ENCODE measurements at places on chromosomes 4 and X.
A peak's percentile ranks its signal among the peaks of the same experiment; 100 is the strongest.

DNA sequence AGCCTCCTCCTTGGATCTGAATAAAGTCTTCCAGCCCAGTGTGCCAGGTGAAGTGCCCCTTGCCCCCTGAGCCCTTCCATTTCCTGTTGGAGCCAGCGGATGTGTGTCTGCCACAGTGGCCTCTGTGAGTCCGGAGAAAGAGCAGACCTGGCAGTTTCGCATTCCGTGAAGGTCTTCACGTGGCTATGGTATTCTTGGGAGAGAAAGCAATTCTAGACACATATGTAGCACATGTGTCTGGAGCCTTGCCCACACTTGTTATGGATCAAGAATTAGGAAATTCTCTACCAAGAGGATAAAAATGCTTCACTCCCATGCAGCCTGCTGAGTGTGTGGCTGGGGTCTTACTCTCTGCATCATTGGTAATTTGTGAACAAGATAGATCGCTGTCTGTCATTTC lies 130.9 kb downstream of the REPS2 start:
- no peak for DNase-seq

DNA sequence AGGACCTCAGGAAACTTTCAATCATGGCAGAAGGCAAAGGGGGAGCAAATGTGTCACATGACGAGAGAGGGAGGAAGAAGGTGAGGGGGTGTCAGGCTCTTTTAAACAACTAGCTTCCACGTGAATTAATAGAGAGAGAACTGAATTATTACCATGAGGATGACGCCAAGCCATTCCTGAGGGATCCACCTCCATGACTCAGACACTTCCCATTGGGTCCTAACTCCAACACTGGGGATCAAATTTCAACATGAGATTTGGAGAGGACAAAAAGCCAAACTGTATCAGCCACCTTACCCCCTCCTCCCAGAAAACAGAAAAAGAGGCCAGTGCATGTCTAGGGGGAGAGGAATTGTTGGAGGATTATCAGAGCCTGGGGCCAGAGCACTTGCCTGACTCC lies 40.4 kb upstream of the LAS1L start:
- DNase-seq: no peak

DNA sequence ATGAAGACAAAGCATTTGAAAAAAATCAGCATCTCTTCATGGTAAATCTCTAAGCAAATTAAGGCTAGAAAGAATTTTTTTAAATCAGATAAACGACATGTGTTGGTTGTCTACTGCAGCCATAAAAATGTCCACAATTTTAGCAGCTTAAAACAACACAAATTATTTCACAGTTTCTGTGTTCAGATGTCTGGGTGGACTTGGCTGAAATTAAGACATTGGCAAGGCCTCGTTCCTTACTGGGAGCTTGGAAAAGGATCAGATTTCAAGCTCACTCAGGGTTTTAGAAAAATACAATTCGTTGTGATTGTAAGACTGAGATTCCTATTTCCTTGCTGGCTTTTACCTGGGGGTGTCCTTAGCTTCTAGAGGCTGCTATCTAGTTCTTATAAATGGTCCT lies 1470.6 kb downstream of the PCDH19 start:
- DNase-seq: no peak

- DNase-seq: no peak
These were observed 99.3 kb upstream of the GRPR start for GRCh38 chrX:16023790-16024734.

DNA sequence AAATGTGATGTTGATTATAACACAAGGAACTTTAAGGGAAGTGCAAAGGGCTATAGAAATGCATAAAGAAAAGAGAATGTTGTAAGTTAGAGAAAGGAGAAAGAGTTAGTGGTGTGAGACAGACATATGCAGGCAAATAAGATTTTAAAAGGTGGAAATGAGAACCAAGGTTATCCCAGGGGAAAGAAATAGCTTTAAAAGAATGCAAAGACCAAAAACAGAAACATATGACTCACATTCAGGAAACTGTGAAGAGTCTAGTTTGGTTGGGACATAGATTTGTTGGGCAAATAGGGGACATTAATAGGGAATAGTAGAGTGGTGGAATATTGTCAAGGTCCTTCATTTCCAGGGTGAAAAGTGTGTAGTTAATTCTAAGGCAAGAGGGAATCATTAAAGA lies 52.4 kb downstream of the MAPK10 start:
- DNase-seq: no peak

DNA sequence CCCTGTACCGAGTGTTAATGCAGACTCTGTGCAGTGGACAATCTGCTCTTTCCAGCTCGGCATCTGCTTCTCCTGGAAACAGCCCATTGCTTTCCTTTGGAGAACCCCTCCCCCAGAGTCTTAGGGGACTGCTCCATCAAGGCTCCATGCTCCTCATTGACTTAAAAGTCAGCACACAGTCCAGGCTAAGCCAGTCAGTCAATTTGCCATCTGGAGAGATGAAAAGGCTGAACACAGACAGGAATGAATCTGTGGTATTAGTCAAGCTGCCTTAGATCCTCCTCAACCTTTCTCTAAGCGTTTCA lies 20.3 kb downstream of the ATP8A1 start:
- peak; percentile 73 for DNase-seq

GRCh38 chrX:137195991-137196390 lies 162.2 kb upstream of the GPR101 start:
- no peak for DNase-seq

- DNase-seq: peak; percentile 71
These were observed 167.4 kb downstream of the COL4A6 start for GRCh38 chrX:108270739-108271396.

All from NCI-H446 treated with DMSO at 0.1 percent for 48 hours (cell line).